ENCODE measurements at places on chromosomes 7 and 10.

DNA sequence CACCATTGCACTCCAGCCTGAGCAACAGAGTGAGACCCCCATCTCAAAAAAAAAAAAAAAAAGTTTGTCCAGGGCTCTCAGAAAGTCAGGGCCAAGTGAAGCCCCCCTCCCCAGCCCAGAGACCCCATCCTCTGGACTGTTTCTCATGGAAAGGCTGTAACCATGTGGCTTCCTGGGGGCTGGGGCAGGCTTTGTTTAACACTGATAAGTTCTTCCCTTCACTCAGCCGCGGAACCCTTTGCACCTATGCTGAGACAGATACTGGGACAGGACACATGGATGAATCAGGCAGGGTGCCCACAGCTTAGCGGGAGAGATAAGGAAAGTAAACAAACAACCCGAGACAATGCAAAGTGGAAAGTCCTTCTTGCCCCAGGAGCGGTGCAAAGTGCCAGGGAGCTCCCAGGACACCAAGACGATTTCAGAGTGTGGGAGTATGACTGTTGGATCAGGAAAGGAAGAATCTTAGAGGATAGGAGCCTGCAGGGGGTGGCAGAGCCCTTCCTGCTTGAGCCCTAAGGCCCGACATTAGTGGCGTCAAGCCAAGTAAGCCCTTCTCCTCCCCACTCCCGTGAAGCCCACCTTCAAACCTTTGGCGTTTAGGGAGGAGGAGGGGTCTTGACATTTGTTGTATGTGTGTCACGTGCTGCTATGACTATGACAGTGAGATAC is 11.6 kb downstream of the MLXIPL start:
- DNase-seq = no peak

DNA sequence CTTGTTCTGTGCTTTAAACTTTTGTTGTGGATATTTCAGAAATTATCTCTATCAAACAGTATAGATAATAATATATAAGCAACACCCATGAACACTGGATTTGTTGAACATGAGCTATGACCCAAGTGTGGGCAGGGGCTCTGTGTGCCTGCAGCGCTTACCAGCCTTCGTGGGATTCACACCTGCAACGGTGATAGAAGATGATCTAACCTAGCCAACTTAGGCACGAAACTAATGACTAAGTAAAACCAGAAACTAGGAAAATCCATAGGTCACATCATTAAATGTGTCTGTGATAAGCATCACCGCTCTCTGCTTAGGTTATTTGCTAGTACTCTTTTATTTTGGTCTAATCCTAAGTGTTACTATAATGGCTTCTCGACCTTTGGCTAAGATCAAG is 18.0 kb downstream of the SPAG6 start:
- DNase-seq = no peak

DNA sequence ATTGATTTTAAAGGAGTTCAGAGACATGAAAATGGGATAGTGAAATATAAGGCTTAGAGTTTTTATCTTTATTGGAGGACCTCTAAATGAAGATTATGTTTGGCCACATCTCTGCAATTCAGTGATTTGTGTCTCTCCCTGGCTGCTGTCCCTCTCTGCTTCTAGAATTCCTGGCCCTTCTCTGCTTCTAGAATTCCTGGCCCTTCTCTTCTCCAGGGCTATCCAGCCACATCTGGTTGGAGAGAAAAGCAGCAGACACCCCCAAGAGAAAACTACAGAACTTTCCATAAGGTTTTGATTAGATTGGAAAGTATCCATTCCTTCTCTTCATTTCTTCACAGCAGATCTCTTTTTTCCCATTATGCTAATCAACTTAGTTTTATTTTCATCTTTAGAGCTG is 135.5 kb downstream of the NPY start:
- no peak for DNase-seq

DNA sequence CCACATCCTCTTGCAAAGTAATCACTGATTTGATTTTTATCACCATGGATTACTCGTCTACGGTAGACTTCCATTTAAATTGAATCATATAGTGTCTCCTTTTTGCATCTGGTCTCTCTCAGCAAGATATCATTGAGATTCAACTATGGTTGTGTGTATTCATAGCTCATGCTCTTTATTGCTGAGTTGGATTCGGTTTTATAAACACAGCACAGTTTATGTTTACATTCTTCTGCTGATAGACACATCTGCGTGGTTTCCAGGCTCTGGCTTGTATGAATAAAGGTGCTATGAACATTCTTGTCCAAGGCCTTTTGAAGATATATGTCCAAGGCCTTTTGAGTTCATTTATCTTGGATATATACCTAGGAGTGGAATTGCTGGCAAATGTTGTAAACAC is 356.5 kb upstream of the CELF2 start:
- DNase-seq = no peak

DNA sequence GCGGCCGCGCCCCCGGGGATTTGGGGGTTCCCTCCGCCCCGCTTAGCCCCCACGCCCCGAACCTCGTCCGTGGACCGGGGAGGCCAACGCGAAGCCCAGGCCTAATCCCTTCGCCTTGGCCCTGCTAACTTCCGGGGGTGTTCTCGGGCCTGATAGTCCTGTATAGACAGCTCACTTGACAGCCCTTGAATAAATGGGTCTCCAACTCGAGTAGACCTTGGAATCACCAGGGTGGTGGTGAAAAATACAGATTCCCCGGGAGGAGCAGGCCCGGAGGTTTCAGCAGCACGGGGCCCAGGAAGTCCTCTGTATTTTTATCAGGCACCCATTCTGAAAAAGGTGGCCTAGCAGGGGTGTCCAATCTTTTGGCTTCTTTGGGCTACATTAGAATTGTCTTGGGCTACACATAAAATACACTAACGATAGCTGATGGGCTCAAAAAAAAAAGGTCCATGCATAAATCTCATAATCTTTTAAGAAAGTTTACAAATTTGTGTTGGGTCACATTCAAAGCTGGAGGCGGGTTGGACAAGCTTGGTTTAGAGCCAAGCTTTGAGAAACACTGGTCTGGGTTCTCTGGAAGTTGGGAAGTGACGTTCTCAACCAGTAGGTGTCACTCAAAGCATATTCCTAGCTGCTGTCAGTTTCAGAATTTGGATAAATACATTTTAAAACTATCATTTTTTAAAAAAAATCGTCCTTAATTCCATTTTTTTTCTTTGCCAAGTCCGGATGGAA is 221.7 kb downstream of the PHTF2 start:
- DNase-seq = peak; percentile 39

- no peak for DNase-seq
Measured at GRCh38 chr7:73773700-73774517, 3.8 kb upstream of the CLDN3 start.

DNA sequence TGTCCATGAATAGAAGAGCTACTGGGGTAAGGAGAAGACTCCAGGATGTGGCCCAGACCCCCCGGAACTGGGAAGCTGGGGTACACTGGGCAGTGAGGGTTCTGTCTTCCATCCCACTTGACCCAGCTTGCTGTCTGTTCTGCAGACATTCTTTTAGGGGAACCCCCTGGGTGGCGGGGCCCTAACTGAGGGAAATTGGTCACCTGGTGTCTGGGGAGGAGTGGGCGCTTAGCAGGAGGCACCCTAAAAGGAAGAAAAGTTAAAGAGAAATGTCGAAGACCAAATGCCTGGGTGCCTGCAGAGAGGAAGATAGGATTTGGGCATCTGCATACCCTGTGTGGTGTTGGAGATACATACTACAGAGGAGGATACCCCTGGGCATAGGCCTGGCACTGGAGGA is 1.0 kb downstream of the AP1S1 start:
- no peak for DNase-seq

DNA sequence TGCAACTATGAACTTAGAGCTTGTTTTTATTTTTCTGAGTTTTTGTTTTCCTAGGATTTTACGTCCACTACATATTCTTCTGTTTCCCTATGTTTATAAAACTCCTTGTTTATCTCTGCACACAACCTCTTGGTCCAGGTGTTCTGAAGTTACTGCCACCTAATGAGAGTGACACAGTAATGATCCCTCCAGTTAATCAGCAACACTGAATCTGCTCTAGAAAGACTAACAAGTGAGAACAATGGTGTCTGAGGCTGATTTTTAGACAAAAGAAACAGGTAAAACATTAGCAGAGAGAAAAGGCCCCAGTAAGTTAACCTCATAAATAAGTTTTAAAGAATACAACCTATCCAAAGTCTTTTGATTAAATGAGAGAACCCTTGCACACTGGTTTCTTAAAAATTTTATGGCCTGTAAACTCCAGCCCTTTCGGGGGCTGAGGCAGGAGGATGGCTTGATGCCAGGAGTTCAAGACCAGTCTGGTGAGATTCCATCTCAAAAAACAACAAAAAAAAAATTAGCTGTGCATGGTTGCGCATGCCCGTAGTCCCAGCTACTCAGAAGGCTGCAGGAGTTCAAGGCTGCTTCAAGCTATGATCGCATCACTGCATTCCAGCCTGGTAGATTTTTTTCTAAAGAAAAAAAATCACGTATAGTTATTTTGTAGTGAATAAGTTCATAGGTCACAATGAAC is 397.6 kb downstream of the MAGI2 start:
- no peak for DNase-seq

DNA sequence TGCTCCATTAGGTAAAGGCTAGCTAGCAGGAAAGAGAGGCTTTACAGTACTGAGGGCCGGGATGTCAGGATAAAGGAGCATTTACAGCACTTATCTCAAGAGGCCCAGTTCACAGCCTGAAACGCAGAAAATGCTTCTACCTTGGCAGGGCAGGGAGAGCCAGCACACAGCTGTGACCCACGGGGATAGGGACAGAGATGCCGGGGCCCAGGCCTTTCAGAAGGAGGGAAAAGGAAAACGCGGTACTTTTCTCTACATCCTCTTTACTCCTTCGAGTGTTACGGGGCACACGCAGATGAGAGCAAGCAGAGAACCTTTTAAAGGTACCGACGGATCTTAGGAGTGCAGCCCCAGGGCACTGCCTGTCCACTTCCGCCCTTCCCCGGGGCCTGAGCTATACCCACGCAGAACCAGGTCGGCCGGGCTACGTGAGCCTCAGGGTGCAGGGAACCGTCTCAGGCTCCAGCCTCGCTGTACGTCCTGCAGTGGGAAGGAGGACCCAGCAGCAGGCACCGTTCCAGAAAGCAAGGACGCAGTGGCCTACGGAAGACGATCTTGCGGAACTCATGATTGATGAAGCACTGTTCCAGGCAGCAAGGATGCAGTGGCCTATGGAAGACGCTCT is 232.3 kb downstream of the ELFN1 start:
- DNase-seq = no peak

DNA sequence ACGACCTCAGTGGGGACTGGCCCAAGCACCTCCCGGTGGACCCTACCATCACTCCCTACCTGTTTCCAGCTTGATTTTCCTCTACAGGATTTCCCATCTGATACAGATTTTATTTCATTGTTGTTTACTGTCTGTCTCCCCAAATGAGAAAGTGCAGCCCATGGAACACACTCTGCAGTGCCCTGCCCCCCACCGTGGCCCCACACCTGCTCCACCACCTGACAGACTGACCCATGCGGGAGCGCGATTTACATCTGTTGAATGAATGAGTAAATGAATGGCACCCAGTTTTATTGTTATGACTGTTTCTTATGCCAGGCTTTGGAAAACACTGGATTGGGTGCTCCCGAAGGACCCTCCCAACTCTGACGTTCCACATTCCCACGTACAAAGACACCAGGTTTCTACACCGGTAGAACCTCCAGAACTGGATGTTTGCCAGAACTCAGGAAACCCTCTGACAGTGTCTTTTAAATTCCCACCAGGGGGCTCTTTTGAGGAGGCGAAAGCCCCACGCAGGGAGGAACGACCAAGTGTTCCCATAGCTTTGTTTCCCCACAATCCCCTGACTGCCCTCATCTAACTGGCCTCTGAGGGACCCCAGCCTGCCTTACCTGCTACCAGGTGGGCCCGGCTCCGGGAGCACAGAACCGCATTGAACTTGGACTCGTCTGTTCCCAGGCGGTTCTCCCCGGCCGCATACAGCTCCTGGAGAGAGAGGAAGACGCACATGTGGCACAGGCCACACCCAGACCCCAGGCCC is 29.0 kb downstream of the PLAC9 start:
- peak; percentile 20 for DNase-seq

DNA sequence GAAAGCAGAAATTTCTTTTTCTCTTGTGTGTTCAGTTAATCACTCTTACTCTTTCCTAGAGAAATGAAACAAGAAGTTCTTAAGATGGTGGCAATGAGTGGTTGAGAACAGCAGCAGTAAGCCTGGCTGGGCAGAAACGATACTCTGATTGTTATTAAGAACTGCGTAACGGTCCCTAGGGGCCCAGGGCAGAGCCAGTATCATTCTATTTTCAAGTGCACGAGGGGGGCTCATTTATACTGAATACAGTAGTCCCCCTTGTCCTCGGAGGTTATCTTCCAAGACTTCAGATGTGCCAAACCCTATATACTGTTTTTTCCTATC is 64.9 kb downstream of the EEPD1 start:
- no peak for DNase-seq

DNA sequence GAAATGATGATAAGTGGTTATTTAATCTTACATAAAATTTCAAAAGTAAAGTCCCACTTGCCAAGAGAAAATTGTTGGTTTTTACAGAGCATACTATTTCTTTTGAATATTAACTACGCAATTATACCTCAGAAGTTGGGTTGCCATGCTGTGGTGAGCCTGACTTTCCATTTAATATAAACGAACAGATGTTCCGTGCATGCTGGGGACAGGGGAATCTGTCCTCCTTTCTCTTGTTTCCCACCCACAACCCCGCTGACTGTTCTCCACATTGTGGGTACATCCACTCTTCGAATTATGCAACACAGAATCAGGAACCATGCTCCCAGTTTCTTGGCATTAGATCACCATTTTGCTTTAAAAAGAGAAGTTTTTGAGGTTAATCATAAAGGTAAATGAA is 29.2 kb upstream of the RTKN2 start:
- DNase-seq = no peak

DNA sequence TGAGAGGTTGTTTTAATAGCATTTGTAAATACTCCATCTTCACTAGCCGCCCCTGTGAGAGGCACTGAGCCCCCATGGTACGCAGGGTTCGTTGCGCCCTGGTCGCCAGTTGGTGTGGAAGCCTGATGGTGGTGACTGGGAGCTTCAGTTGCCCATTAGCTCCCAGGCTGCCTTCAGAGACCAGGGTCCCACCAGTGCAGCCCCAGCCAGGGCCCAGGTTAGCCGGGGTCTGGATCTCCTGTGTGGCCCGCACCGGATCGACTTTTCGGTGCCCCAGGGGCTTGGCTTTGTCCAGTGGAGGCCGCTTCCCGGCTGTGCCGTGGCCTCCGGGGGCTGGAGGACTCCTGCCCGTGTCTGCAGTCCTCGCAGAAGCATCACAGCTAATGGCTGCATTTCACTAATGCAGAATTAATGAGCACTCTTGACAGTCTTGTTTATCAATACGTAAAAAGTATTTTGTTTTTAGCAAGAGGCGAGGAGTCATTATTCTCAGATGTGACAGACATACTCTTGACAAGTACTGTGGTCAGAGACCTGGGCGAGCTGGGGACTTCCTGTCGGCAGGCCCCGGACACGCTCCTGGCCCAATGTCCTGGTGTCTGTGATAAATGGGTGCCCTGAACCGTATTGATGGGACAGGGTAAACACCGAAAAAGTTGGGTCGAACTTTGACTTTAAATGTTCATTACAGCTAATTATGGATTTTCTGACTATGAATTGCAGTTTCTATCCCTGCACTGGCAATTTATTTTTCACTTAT is 99.8 kb downstream of the NKX6-2 start:
- no peak for DNase-seq
